ENCODE measurements at places on chromosomes 1 and 21. TPM values are rescaled to one million over a fixed set of nuclear protein-coding genes. Genes with fewer than 3 reads are reported as not detected.

DNA sequence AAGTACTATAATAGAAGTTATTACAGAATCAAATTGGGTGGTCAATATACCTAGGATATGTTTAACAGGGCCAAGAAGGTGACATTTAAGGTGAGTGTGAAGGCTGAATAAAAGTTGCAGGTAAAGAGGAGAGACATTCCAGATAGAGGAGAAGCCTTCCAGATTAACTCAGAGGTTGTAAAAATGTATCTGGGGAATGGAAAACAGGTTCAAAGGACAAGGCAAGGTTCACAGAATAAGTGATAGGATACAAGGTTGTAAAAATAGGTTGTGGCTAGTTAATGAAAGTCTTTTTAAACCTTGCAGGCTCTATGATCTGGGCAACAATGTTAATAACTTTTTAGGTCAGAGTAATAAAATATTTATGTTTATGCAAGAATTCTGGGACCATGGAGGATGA, 40.2 kb downstream of the FUBP1 start:
- DNase-seq = no peak

The FNDC10 gene
- total RNA-seq = 2.2 TPM

- DNase-seq = no peak
These were observed 182.3 kb upstream of the GALNT2 start for GRCh38 chr1:229884765-229885164.

GRCh38 chr1:53121319-53122172, 20.9 kb downstream of the SLC1A7 start:
- no peak for DNase-seq

DNA sequence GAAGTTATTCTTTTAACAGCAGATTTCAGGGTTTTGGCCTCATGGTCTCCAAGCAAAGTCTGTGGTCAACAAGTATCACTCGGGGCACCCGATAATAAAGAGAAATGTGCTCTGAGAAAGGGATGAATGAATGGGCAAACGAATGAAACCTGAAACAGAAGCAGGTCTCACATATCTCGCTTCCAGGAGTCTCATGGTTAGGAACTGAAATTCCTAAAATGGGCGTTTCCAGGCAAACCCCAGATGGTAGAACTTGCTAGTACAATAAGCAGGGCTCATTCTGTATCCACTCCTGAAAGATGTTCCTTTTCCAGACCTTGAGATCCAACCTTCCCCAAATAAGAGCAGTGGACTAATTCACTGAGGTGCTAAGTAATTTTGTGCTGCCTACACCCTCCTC, 87.2 kb downstream of the LAMC2 start:
- DNase-seq = no peak

- DNase-seq = no peak
These were observed 54.2 kb downstream of the SLC2A1 start for GRCh38 chr1:42904434-42904833.

- DNase-seq = no peak
These were observed 177.4 kb downstream of the AKT3 start for GRCh38 chr1:243672539-243673074.

The CYP4A22 gene
- total RNA-seq = not detected

The ZNF648 gene
- total RNA-seq = not detected

DNA sequence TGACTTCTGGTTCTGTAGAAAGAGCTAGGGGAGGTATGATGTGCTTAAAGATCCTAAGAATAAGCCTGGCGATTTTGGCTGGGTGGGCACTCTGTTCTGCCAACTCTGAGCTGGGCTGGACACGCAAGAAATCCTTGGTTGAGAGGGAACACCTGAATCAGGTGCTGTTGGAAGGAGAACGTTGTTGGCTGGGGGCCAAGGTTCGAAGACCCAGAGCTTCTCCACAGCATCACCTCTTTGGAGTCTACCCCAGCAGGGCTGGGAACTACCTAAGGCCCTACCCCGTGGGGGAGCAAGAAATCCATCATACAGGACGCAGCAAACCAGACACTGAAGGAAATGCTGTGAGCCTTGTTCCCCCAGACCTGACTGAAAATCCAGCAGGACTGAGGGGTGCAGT, 93.3 kb downstream of the PAPPA2 start:
- no peak for DNase-seq

DNA sequence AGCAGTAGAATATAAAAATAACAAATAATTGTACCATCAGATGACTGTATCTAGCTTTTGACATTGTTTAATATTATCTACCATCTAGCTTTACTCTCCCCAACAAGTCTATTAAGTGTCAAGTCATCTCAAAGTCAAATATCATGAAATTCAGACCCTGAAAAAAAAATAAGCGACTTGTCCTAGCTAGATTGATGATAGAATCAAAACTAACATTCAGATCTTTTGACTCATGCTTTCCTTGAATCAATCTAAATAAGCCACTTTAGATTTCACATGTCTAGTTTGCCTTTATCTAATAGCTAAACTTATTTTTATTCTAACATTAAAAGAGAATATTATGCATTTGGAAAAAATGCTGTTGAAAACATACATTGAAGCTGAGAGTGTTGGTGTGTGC, 35.4 kb downstream of the CRB1 start:
- DNase-seq = no peak

- DNase-seq = no peak
These were observed 31.3 kb downstream of the PKNOX1 start for GRCh38 chr21:43005635-43006034.

The MPL gene
- not detected for total RNA-seq

- DNase-seq = no peak
These were observed 69.4 kb upstream of the VAV3 start for GRCh38 chr1:108034396-108034795.

GRCh38 chr1:195894411-195894810, 713.8 kb downstream of the KCNT2 start:
- no peak for DNase-seq

DNA sequence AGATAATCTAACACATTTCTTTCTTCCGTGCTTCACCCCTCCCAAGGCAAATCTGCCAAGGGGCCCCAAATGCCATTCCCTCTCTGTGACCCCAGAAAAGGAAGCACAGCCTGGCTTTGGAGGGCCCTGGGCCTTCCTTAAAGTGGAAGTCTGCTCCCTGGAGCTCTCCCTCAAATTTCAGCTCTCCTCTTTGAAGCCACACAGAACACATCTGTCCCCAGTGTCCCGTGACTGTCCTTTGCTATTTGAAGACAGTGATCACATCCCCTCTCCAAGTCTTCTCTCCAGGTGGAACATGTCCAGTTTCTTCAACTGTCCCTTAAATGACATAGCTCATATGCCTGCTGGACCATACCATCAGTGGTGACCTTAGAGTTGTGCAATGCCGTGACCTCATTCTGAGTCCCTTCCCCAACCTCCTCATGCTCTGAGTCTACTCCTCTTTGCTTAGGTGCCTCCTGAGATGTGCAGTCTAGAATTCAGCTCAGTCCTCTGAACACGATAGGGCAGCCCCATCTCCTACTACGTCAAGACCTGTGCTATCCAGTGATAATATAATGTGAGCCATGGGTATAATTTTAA, 18.4 kb upstream of the FOXO6 start:
- no peak for DNase-seq

DNA sequence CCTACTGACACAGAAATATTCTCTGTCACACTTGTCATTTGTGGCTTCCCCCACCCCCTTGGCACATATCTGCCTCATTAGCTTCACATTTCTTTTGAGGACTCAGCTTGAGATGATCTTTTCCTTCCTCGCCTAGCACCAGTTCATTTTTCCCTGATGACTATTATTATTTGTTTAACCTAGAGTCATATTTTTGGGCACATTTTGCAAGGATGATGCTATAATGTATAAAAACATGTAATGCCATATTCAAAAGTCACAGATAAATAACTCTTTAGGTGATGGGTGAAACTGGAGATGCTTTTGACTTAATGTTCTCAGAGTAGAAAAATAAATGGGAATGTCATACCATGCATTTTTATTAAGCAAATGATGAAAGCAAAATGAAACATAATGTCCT, 202.7 kb downstream of the BACH1 start:
- DNase-seq = no peak

DNA sequence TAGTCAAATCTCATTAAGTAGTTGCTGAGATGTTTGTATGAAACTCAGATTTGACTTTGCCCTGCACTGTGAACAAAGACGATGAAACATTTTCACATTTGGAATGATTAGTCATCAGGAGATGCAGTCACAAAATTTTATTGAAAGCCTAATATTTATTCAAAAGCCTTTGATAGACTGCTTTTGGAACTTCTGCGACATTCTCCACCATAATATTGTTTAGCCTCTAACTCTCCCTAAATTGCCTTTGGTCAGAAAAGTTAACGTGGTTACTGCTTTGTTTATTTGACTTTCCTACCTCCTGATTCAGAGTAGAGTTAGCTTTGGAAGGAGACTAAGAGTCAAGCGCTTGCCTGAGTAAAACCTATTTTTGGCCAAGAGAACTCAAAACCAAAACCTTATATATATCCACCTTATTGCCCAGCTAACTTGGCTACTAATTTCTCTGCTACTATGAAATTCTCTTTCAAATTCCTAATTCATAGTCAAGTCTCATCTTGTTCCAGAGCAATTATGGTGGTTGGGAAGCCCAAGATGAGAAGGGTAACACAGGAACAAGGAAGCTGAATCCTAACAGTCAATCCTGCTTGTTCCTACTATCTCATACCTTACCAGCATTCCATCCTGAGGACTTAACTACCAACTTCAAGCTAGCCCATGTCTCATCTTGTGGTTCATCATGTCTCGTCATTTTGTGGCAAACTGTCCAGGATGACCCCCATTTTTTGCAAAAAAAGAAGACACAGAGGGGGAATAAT, 429.6 kb downstream of the USP25 start:
- DNase-seq = no peak

- DNase-seq = peak; percentile 5
These were observed 159.6 kb downstream of the TOMM20 start for GRCh38 chr1:234969011-234969441.

The EDARADD gene
- total RNA-seq = 5.3 TPM

GRCh38 chr1:109243221-109243620, 6.1 kb upstream of the CELSR2 start:
- DNase-seq = no peak

GRCh38 chr21:38925923-38926322, 120.2 kb downstream of the ETS2 start:
- peak; percentile 94 for DNase-seq

- DNase-seq = no peak
These were observed 249.4 kb downstream of the PLPP3 start for GRCh38 chr1:56329970-56330369.

DNA sequence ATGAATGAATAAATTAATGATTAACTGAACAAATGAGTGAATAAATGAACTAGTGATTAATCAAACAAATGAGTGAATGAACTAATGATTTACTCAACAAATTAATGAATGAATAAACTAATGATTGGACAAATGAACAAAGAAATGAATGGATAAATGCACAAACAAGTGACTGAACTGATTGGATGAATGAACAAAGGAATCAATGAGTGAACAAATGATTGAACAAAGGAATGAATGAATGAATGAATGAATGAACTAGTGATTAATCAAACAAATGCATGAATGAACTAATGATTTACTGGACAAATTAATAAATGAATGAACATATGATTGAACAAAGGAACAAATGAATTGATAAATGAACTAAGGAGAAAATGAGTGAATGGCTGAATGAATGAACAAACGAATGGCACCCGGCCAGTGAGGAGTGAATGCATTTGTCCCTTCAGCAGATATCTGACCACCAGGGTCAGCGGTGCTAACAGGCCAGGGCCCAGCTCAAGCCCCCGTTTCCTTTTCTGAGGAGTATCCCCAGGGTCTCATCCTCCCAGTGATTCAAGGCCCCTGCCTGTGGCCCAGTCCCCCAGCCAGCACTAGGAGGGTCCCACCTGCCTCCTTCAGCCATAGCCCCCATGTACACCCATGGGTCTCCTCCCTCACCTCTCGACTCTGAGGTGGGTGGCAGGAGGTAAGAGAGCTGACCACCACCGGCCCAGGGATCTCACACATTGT, 49.9 kb downstream of the WNT9A start:
- DNase-seq = no peak

The FPGT gene
- 33.0 TPM for total RNA-seq

DNA sequence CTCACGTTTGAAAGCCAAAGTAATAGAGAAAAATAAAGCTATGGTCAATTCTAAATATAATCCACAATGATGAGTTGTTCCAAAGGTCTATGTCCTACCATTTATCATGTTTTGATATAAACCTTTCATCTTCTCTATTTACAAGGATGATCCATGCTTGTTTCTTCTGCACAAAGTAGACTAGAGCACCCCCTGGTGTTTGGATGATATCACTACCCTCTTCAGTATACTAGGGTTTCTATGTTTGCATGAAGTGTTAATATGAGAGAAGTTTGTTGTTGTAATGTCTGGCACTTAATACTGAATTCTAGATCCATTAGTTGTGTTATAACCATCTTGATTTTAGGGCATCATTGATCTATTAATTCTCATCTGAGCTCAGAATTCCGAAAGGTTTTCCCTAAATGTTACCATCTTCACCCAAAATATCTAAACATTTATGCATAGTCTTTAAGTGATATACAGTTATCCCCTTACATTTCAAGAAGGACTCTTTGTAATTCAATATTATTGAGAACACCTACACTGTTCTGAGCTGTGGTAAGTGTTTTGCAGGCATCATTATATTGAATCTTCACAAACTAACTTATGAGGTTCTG, 21.1 kb downstream of the CLDN8 start:
- no peak for DNase-seq

The CLCNKA gene
- total RNA-seq = not detected

The NCAM2 gene
- total RNA-seq = 11.1 TPM

GRCh38 chr1:161987872-161988271, 35.8 kb downstream of the OLFML2B start:
- DNase-seq = peak; percentile 48

DNA sequence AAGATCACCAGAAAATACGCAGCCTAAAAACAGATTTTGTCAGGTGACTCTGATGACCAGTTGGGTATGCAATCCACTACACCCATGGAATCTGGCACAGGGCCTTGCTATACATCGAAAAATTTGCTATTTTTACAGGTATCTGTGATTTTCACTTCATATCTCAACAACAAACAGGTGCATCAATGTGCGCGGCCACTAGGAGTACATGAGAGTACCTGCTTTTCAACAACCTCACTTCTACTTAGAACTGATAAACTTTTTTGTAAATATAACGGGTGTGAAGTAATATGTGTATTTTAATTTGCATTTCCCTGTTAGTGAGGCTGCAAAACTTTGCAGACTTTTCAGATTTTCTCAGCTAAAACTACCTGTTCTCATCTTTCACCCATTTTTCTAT, 80.8 kb downstream of the SLC45A1 start:
- DNase-seq = no peak

- DNase-seq = no peak
These were observed 11.5 kb upstream of the EIF4G3 start for GRCh38 chr1:21188235-21188634.

DNA sequence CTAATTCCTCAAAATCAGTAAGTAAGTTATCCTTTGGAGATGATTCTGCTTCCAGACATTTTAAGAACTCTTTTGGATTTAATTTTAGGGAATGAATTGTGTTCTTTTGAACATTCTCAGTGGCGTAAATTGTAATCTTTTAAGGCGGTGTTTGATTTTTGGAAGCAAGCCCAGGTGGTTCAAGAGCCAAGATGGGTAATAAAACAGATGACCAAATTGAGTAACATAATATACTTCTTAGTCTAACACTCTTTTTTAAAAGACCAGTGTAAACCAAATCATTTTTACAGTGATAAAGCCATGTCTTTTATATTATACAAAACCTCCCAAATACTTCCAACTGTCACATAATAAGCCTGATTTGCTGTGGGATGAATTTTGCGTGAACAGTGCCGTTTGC, 133.8 kb downstream of the LRRC40 start:
- DNase-seq = peak; percentile 90

All from umbilical cord (tissue), 2 donors.